Breast epithelium (tissue), 4 donors: ENCODE measurements at places on chromosomes 12 and 14. TPM values are rescaled to one million over a fixed set of nuclear protein-coding genes. Genes with fewer than 3 reads are reported as not detected.

Gene CAPS2
- total RNA-seq: 34.0 TPM

Gene PIK3C2G
- 0.16 TPM for total RNA-seq

Gene CCDC60
- not detected for total RNA-seq

Gene CCDC177
- 0.29 TPM for total RNA-seq

Gene TEX52
- not detected for total RNA-seq

Gene TSPAN9
- total RNA-seq: 16.8 TPM

Gene NID2
- total RNA-seq: 30.8 TPM

GRCh38 chr14:61244009-61244408 lies 37.1 kb downstream of the TMEM30B start:
- no peaks in the 10 kb centered on the region for H3K4me1 ChIP-seq
- H3K27me3 ChIP-seq: no peaks in the 10 kb centered on the region
- H3K4me3 ChIP-seq: no peak overlapping the region
- H3K27ac ChIP-seq: no peak overlapping the region
- DNase-seq: no peak

DNA sequence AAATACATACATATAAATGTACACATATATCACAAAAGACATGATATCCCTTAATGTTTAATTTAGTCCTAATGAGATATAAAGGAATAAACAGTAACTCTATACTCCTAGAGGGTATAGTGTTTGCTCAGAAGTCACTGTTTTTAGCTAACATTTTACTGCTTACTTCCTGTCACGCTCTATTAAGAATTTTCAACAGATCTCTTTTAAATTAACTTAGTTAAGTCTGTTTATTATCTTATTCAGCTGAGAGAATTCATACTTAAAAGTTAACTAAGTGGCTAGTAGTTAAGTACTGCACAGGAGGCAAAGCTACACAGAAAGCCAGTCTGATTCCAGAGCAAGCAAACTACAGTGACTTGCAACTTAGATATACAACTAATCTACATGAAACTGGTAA lies 39.9 kb downstream of the GXYLT1 start:
- no peak overlapping the region for H3K27ac ChIP-seq
- H3K36me3 ChIP-seq: no peaks in the 10 kb centered on the region
- no peaks in the 10 kb centered on the region for H3K27me3 ChIP-seq
- no peak for DNase-seq

- no peak overlapping the region for H3K4me3 ChIP-seq
- H3K36me3 ChIP-seq: no peaks in the 10 kb centered on the region
- H3K27me3 ChIP-seq: no peaks in the 10 kb centered on the region
- H3K4me1 ChIP-seq: no peaks in the 10 kb centered on the region
Observed at GRCh38 chr12:30301291-30301690, 394.4 kb downstream of the IPO8 start.

GRCh38 chr14:30528119-30528518 lies 30.8 kb upstream of the G2E3 start:
- no peaks in the 10 kb centered on the region for H3K36me3 ChIP-seq
- no peaks in the 10 kb centered on the region for H3K27me3 ChIP-seq
- DNase-seq: no peak
- no peak overlapping the region for H3K27ac ChIP-seq
- no peak overlapping the region for H3K4me3 ChIP-seq

GRCh38 chr14:99430491-99430890 lies 50.2 kb downstream of the SETD3 start:
- H3K4me3 ChIP-seq: no peak overlapping the region
- no peaks in the 10 kb centered on the region for H3K36me3 ChIP-seq
- H3K4me1 ChIP-seq: no peaks in the 10 kb centered on the region

DNA sequence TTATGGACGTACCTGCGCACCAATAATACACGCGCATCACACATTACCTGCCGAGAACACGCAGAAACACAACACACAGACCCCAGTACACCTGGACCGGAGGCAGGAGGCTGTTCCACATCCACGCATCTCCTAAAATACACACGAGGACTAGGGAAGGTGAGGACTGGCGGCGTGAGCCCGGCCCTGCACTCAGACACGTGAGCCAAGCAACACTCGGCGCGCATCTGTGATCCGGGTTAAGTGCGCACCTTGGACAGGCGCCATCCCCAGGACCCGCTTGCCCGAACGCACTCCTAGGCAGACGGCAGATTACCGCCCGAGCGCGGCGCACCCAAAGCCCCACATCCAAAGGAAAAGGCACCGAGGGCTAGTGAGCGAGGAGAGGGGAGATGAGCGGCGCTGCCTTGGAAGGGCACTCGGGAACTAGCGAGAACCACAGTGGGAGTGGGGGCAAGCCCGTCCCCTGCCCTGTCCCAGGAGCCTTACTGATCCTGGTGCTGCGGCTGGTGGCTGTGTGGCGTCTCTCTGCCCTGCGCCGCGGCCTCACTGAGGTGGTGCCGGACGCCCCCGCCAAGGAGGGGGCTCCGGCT lies 417 bp downstream of the GLS2 start:
- no peaks in the 10 kb centered on the region for H3K27me3 ChIP-seq
- no peaks in the 10 kb centered on the region for H3K36me3 ChIP-seq
- H3K27ac ChIP-seq: peak overlapping the region; percentile 41
- no peaks in the 10 kb centered on the region for H3K4me1 ChIP-seq

- peaks cover 3% of the 10 kb centered on the region for H3K27me3 ChIP-seq
- DNase-seq: no peak
- peaks cover 14% of the 10 kb centered on the region for H3K4me1 ChIP-seq
- H3K4me3 ChIP-seq: no peak overlapping the region
- H3K27ac ChIP-seq: no peak overlapping the region
Observed at GRCh38 chr12:57237596-57237931, 8.1 kb downstream of the SHMT2 start.

- no peak for DNase-seq
- no peaks in the 10 kb centered on the region for H3K36me3 ChIP-seq
- H3K4me1 ChIP-seq: no peaks in the 10 kb centered on the region
- H3K27me3 ChIP-seq: no peaks in the 10 kb centered on the region
- H3K4me3 ChIP-seq: no peak overlapping the region
Observed at GRCh38 chr14:63717702-63718101, 10.2 kb downstream of the SGPP1 start.

DNA sequence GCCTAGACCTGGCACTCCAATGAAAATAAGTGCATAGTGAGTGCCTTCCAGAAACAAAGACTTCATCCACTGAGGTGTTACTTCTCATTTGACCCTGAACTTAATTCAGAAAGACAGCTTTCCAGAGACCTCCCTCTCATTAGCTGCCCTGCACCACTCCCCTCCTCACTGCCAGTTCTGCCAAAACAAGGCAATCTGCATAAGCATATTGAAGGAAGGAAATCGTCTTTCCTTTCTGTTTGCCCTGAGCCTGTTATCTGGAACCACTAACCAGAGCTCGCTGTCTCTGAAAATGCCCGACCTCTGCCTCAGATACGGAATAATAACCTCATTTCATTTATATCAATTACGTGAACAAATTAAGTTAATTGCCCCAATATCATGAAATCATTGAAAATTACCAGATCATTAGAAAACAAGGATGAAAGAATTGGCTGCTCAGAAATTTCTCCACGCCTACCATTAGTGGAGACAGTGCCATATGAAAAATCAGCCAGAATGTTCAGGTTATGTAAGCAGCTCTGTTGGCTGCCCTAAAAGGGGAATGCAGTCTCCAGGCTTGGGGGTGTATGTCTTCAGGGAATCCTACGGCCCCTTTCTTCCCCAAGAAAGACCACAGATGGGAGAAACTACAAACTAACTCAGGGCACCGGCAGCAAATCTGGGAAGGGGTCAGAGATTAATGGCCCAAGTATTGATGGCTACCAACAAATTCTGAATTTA lies 149.9 kb upstream of the FKBP4 start:
- no peaks in the 10 kb centered on the region for H3K27me3 ChIP-seq
- H3K4me3 ChIP-seq: no peak overlapping the region
- no peak for DNase-seq

- no peaks in the 10 kb centered on the region for H3K27me3 ChIP-seq
- no peaks in the 10 kb centered on the region for H3K36me3 ChIP-seq
- H3K27ac ChIP-seq: peak overlapping the region; percentile 62
- H3K4me3 ChIP-seq: no peak overlapping the region
- H3K4me1 ChIP-seq: peaks cover 26% of the 10 kb centered on the region
Observed at GRCh38 chr12:47740606-47741339, 15.5 kb upstream of the ENDOU start.

DNA sequence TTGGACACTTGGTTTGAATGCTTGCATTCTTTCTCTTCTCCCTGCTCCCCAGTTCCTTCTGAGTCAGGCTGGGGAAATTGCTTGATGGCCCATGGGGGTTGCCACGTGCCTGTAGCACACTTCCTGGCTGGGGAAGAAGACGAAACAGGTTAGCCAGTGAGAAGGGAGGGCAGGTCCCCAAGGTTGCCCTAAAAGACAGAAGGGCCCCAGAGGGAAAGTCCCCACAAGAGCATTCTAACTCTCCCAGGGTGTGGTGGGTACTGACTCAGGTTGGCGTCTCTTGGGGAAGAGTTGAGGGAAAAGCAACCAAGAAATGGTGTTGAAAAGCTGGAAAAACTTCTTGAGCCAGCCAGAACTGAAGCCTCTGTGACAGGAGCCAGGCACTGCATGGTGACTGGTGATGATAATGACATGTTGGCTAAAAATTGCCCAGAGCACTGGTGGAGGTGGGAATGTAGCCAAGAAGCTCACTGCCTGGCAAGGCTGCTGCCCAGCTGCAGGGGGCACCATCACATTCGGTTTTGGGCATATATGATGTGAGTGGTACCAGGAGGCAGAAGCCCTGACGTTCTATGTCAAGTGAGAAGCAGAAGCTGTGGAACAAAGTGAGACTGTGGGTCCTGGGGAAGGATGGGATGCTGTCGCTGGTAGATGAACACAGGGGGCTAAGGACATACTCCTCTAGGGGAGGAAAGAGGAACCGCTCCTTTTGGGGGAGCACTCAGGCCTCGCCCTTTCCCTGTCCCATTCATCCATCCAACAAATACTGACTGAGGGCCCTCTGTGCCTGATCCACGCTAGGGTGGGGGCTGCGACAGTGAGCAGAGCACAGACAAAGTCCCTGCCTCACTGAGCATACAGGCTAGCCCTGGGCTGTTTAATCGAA lies 8.1 kb upstream of the RABGGTA start:
- H3K4me3 ChIP-seq: no peak overlapping the region
- H3K4me1 ChIP-seq: no peaks in the 10 kb centered on the region
- H3K27ac ChIP-seq: no peak overlapping the region
- no peaks in the 10 kb centered on the region for H3K36me3 ChIP-seq
- no peak for DNase-seq

DNA sequence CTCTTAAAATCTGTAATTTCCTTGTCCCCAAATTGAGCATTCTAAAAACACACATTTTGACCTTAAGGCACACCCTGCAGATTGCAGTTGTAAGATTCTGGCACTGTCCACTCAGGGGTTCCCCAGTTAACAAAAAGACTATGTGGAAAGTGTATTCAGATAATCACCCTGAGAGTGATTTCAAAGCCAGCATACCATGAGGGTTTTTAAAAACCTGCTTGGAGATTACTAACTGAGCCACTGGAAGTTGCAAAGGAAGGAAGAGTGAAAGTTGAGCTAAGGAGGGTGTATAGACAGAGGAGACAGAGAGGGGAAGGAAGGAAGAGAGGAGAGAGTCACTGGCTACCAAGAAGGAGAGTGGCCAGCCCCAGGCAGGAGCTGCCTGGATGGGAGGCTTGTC lies 82.6 kb downstream of the EML1 start:
- no peak overlapping the region for H3K27ac ChIP-seq
- no peaks in the 10 kb centered on the region for H3K27me3 ChIP-seq
- no peak overlapping the region for H3K4me3 ChIP-seq
- DNase-seq: no peak

- peak overlapping the region; percentile 41 for H3K27ac ChIP-seq
- H3K4me1 ChIP-seq: no peaks in the 10 kb centered on the region
- no peaks in the 10 kb centered on the region for H3K27me3 ChIP-seq
- H3K4me3 ChIP-seq: no peak overlapping the region
- peak; percentile 19 for DNase-seq
Observed at GRCh38 chr12:26723379-26724308, 109.3 kb downstream of the ITPR2 start.

- H3K27me3 ChIP-seq: no peaks in the 10 kb centered on the region
- H3K27ac ChIP-seq: no peak overlapping the region
- H3K4me1 ChIP-seq: no peaks in the 10 kb centered on the region
- no peak overlapping the region for H3K4me3 ChIP-seq
- no peaks in the 10 kb centered on the region for H3K36me3 ChIP-seq
Observed at GRCh38 chr14:46048127-46048526, 603.5 kb downstream of the RPL10L start.

DNA sequence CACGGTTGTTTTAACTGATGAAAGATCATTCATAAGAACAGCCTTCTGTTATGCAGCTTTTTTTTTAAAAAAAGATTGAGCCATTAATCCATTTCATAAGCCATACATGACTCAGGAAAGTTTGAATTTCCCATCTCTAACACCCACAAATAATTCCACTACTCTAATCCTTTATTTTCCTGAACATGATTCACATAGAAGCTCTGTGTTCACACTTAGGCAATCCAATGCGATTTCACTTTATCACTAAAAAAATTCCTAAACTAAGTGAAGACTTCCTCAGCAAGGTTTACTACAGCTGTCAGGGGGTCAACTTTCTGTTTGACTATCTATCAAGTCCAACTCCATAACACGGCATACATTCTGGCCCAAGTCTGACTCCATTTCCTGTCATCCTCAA lies 25.9 kb downstream of the PKP2 start:
- H3K36me3 ChIP-seq: no peaks in the 10 kb centered on the region
- DNase-seq: no peak
- no peak overlapping the region for H3K27ac ChIP-seq
- H3K4me3 ChIP-seq: no peak overlapping the region

- peak overlapping the region; percentile 96 for H3K4me3 ChIP-seq
- no peak overlapping the region for H3K27ac ChIP-seq
- no peaks in the 10 kb centered on the region for H3K27me3 ChIP-seq
- H3K36me3 ChIP-seq: no peaks in the 10 kb centered on the region
- no peaks in the 10 kb centered on the region for H3K4me1 ChIP-seq
Observed at GRCh38 chr12:57592551-57593165, 1.7 kb downstream of the PIP4K2C start.

DNA sequence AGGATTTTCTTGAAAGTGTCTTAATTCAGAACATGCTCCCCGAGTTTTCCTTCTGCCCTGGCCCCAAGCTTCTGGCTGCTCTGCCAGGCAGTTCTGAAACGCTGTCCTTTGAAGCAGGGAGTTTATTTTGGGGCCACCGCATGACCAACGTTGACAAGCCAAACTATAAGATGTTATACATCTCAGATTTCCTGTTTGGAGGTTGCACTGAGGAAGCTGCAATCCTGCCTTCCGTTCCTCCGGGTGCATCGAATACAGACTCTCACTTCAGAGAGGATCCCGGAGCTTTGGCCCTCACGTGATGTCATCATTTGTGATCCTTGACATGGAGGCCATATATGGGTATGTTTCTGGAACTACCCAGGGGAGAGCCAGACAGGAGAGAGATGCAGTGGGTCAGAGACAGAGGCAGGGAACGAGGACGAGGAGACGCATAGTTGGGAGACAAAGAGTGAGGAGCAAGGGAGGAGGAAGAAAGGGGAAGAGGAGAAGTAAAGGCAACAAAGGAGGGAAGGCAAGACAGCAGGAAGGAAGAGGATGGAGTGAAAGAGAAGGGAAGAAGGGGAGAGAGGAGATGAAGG lies at the start of gene ASB2:
ASB2 (minus strand) TSS at position 94 of the 581 bp plus-strand sequence. CDS start 12,031 bp downstream, outside the sequence.
- no peaks in the 10 kb centered on the region for H3K27me3 ChIP-seq
- no peaks in the 10 kb centered on the region for H3K36me3 ChIP-seq
- peak within 1 kb of the TSS; percentile 0 for H3K4me3 ChIP-seq
- no peak within 1 kb of the TSS for H3K27ac ChIP-seq

GRCh38 chr12:118548887-118549509 lies 172.6 kb downstream of the SUDS3 start:
- no peaks in the 10 kb centered on the region for H3K36me3 ChIP-seq
- H3K4me3 ChIP-seq: no peak overlapping the region
- DNase-seq: no peak
- no peak overlapping the region for H3K27ac ChIP-seq
- H3K27me3 ChIP-seq: no peaks in the 10 kb centered on the region

GRCh38 chr12:131041968-131042833 lies 88.5 kb downstream of the ADGRD1 start:
- H3K4me3 ChIP-seq: no peak overlapping the region
- no peaks in the 10 kb centered on the region for H3K36me3 ChIP-seq
- DNase-seq: no peak
- H3K27ac ChIP-seq: no peak overlapping the region
